ENCODE measurements at places on chromosomes 7 and 10. TPM values are rescaled to one million over a fixed set of nuclear protein-coding genes. Genes with fewer than 3 reads are reported as not detected.

- DNase-seq, result no peak
These were observed 105.2 kb upstream of the CTBP2 start for GRCh38 chr10:125265579-125265955.

GRCh38 chr7:149450821-149451220, 10.0 kb downstream of the ZNF777 start:
- DNase-seq, result no peak

GRCh38 chr7:41679566-41679965, 23.3 kb downstream of the INHBA start:
- no peak for DNase-seq

DNA sequence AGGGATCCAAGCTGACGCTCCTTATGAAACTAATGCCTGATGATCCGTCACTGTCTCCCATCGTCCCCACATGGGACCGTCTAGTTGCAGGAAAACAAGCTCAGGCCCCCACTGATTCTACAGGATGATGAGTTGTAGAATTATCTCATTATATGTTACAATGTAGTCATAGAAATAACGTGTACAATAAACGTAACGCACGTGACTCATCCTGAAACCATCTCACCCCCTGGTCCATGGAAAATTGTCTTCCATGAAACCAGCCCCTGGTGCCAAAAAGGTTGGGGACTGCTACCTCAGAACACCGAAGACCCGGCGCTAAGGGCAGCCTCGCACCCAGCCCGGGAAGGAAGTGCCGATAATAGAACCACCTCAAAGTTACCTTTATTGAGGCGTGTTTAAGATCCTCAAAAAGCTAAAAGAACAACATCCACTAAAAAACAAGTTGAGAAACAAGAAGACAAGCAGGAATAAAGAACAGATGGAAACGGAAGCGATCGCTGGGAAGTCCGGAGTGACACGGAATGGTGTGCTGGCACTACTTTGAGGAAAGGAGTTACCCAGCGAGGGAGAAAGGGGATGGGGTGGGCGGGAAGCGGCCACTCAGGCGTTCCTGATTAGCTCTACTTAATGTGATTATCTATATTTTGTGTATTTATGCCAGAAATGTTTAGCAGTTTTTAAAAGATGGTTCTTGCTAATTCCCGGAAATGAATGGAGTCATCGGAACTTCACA, 50.1 kb upstream of the PRKAR1B start:
- no peak for DNase-seq

Gene ZNF425
- total RNA-seq, result 5.8 TPM

Gene PLPP4
- total RNA-seq, result 8.2 TPM

Gene CPXM2
- total RNA-seq, result 3.5 TPM

Gene WIPF3
- total RNA-seq, result 45.1 TPM

Gene CCDC172
- not detected for total RNA-seq

Gene CTTNBP2
- total RNA-seq, result 61.5 TPM

Gene ANKMY2
- 43.9 TPM for total RNA-seq

Gene AKR1C8
- total RNA-seq, result not detected

Data from dorsolateral prefrontal cortex (tissue), 122 donors.